SK-N-MC (cell line): ENCODE measurements at places on chromosomes 7 and 10.
A peak's percentile ranks its signal among the peaks of the same experiment; 100 is the strongest.

GRCh38 chr10:11225935-11226334 lies 208.3 kb downstream of the CELF2 start:
- DNase-seq, result no peak

DNA sequence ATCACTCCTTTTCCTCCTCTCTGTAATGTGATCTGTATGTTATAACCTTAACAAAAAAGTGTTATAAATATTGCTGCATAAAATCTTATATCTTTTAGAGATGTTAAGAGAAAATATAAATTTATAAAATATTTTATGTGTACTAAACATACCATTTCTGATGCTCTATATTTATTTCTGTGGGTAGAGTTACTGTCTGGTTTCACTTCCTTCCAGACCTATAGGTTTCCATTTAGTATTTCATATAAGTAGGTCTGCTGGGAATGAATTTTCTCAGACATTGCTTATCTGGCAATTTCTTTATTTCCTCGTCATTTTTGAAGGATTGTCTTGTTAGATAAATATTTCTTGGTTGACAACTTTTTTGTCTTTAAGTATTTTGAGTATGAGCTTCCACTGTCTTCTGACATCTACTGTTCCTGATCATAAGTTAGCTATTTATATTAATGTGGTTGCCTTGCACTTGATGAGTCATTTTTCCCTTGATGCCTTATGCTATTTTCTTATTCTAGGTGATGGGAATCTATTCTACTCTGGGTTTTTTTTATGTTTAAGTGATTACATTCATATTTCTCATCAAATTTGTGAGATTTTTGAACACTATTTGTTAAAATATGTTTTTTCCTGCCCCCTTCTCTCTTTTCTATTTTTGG lies 11.2 kb upstream of the THSD7A start:
- no peak for DNase-seq

DNA sequence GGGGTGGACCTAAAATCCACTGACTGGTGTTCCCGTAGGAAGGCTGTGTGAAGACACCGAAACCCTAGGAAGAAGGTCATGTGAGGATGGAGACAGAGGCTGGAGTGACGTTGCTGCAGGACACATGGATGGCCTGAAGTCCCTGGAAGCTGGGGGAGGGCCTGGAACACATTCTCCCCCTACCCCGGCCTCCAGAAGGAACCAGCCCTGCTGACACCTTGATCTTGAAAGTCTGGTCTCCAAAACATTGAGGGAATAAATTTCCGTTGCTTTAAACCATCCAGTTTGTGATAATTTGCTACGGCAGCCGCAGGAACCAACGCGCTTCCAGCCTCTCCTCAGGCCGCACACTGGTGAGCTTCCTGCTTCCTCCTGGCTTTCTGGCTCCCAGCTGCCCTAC lies 288.2 kb downstream of the GLRX3 start:
- DNase-seq, result no peak

- no peak for DNase-seq
Observed at GRCh38 chr7:29345590-29345989, 151.0 kb downstream of the CHN2 start.

- no peak for DNase-seq
Observed at GRCh38 chr7:30738026-30738915, 13.7 kb upstream of the INMT start.

DNA sequence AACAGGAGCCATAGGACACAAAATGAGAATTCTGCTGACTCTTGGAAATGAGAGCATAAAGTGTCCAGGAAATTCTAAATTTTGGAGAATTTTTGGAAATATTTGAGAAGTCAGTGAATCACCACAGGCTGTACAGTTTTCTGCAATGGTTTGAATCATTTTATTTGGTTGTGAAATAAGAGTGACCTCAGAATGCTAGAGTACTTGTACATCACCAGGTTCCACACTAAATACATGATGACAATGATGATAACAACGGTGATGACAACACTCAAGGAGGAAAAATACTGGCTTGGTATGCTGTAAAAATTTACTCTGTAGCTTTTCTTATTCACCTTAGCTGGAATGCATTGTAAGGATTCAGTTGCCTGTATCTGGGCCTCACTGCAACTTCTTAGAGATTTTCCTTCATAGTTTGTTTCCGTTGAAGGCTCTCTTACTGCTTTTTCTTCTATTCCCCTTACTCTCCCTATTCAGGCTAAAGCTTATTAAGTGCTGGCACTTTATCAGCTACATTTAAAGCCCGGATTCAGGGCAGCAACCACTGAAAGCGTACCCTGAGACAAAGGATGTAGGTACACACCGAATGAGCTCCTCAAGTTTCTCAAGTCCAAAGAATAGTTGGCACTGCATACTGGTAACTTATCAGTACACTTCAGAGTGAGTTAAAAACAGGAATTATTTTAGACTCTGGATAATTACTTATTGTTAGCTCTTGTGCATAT lies 30.2 kb upstream of the NME8 start:
- no peak for DNase-seq

DNA sequence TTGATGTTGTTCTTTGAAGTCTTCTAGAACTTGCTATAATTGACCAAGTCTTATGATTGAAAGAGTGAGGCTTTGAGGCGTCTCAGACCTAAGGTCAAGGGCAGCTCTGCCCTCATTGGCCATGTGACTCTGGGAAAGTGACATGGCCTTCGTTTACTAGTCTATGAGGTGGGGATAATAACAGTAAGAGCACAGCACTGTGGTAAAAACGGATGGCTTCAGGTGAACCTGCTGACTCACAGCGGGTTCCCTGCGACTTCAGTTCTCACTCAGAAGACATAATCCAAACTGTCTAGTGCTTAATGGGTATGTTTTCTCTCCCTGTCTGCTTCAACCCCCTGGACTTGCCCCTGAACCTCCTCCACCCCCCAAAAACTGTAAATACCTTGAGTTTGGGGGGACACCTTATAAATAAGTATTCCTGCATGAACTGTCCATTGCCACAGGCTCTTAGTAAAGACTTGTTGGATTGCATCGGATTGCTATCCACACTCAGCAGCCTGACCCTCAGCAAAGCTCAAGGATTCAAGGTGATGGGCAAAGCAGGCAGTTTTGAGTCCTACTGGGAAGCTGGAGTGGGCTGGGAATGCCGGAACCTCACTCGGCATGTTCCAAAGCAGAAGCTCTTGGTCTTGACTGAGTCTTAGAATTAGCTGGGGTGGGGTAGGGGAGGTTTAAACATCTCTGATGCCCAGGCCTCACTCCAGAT lies 304.6 kb downstream of the KLF6 start:
- no peak for DNase-seq

- no peak for DNase-seq
Observed at GRCh38 chr7:95899919-95900513, 127.7 kb downstream of the DYNC1I1 start.

GRCh38 chr10:84822931-84823630 lies 494.7 kb downstream of the CCSER2 start:
- no peak for DNase-seq

GRCh38 chr10:48786606-48787282 lies 102.1 kb downstream of the WDFY4 start:
- DNase-seq, result no peak

DNA sequence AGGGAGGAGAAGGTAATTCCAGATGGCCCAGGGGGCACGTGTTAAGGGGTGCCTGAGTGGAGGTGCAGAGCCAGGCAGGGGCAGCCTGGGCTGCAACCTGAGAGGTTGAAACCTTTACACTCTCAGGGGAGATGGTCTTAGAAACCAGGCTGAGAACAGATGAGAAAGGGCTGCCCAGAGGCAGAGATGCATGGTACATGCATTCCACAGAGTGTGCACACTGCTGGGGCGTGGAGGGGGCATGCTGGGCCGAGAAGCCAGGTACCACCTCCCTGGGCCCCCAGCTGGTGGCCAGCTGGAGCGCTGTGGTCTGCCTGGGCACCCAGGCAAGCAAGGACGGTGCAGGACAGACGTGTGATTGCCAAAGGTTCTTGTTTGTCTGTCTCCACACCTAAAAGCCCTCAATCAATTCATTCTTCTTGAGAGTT lies 14.1 kb upstream of the CSGALNACT2 start:
- no peak for DNase-seq

DNA sequence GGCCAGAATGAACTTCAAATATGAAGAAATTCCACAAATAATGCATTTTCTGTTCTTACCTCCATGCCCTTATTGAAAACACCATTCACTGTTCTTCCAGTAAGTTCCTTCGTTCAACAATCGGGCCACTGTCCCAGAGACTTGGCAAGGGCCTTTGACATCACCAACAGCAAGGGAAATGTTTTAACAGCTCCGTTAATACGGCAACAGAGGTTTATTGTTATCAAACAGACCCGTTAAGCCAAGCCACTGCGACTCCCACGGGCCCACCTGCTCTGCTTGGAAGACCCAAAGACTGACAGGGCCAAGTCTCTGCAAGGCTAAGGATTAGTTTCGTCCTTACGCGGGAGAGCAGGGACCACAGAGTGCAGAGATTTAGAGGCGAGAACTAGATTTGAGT lies 43.4 kb upstream of the LYZL1 start:
- no peak for DNase-seq

DNA sequence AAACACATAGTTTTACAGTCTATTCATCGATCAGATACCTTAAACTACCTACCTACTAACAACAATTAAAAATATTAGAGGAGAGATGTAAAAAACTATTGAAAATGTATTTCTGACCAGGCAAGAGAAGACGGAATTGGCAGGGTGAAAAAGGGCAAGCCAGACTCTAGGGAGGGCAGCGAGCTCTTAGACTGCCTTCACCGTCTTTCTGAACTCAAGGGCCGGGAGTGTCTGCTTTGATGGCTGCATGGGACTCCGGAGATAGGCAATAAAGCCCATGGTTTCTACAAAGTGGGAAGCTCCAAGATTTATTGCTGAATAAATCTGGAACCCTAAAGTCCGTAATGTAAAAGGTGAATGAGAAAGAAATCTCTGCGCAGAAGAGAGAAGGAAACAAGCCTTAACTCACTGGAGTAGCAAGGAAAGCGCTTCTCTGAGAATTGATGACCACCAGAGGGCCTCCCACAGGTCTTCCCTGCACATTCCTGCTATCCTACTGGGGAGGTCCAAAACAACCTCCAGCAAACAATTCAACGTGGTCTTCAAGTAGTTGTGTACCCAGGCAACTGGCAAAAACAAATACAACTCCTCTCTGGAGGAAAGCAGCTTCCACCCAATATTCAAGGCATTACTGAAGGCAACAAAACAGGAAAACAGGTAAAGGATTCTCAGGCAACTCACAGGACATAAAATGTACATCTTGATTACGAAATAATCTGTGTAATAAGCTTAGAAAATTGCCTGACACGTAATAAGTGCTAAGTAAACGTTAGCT lies 181.3 kb downstream of the SDK1 start:
- DNase-seq, result peak; percentile 42

- no peak for DNase-seq
Observed at GRCh38 chr7:46368871-46369270, 447.8 kb upstream of the IGFBP3 start.

DNA sequence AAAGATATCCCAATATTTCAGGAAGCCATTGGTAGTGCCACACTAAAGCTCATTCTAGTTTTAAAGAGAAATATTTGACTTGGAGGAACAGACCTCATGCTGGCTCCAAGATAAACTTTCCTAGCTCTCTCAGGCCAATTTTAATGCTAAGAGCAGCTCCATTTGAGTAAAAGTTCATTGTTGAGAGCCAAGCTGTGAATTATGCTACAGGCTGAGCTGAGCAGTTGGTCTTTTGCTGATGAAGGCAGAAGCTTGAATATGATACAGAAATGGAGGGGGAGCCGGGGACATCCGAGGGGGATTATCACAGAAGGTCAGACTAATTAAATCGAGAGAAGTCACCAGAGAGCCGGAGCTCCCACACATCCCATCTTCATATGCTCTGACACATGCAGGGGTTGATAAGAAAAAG lies 175.7 kb upstream of the AUTS2 start:
- DNase-seq, result no peak

- no peak for DNase-seq
Observed at GRCh38 chr7:15747712-15748111, 61.2 kb upstream of the MEOX2 start.

GRCh38 chr10:79422178-79422892 lies 23.1 kb downstream of the ZCCHC24 start:
- no peak for DNase-seq

DNA sequence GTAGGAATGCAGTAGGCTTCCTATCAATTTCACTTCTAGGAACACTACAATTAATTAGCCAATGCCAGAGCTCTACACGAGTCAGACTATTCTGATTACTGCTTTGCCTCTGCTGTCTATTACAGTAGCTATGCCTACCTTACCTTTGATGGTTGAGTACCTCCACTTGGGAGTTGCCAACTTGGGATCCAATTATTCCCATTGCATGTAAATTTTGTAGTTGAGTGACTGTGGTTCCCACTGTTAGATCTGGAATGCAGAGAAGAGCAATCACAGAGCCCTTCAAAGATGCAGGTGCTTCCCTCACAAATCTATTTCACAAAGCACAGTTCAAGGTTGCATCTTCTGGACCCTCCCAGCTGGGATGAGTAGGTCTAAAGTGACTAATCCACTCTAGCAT lies 62.9 kb upstream of the AASS start:
- no peak for DNase-seq

DNA sequence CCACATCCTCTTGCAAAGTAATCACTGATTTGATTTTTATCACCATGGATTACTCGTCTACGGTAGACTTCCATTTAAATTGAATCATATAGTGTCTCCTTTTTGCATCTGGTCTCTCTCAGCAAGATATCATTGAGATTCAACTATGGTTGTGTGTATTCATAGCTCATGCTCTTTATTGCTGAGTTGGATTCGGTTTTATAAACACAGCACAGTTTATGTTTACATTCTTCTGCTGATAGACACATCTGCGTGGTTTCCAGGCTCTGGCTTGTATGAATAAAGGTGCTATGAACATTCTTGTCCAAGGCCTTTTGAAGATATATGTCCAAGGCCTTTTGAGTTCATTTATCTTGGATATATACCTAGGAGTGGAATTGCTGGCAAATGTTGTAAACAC lies 356.5 kb upstream of the CELF2 start:
- no peak for DNase-seq

- DNase-seq, result no peak
Observed at GRCh38 chr7:19209166-19209696, 64.0 kb upstream of the FERD3L start.

DNA sequence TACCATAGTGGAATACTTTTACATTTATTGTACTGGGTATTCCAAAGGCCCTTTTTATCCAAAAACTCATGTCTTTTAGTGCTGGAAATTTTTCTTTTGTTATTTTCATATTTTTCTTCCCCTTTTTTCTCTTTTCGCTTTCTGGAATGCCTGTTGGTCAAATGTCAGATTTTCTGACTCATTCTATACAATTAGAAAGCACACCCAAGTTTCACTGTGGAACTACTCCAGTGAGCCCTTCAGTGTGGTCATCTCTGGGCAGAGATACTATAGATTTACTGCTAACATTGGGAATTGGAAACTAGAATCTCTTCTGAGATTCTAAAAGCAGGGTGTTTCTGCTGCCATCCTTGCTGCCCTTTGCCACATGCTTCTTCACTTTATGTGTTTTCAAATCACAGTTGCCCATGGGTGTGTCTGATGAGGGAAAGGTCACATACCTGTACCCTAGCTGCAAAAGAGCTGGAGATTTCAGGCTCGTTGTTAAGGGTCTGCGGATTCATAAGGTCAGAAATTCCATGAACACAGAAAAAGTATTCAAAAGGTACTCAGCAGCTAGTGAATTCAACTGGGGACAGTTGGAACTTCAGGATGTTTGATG lies 5.6 kb upstream of the WASL start:
- DNase-seq, result no peak
